ENCODE measurements at places on chromosomes 4 and X.

GRCh38 chr4:85475631-85476233 is 782 bp downstream of the ARHGAP24 start:
- peak; percentile 42 for DNase-seq
- H3K27me3 ChIP-seq = no peaks in the 10 kb centered on the region
- H3K36me3 ChIP-seq = no peaks in the 10 kb centered on the region
- peak overlapping the region; percentile 50 for H3K27ac ChIP-seq
- H3K4me3 ChIP-seq = peak overlapping the region; percentile 56

- no peak overlapping the region for H3K27ac ChIP-seq
- H3K36me3 ChIP-seq = no peaks in the 10 kb centered on the region
- H3K4me1 ChIP-seq = no peaks in the 10 kb centered on the region
- no peak overlapping the region for H3K4me3 ChIP-seq
- H3K27me3 ChIP-seq = no peaks in the 10 kb centered on the region
- DNase-seq = no peak
Observed at GRCh38 chrX:87961471-87961870, 443.9 kb downstream of the KLHL4 start.

DNA sequence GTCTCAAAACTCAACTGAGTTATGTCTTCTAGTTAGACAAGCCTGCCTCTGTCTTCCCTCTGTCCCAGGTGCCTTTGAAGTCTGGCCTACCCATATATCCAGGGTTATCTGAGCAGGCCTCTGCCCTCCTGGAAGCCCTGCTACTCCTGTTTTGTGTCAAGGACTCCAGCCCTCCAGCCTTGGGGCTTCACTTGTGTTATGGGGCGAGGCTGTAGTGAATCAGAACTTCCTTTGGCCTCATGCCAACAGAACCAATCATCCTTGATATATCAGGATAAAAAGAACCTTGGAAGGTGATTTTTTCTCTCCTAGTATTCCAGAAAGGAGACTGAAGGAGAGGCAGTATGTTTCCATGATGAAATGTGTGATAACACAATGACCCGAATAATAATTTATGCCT is 8.9 kb upstream of the ADGRG4 start:
- no peaks in the 10 kb centered on the region for H3K27me3 ChIP-seq
- no peak overlapping the region for H3K4me3 ChIP-seq
- DNase-seq = no peak
- H3K4me1 ChIP-seq = no peaks in the 10 kb centered on the region
- H3K27ac ChIP-seq = no peak overlapping the region

GRCh38 chr4:94400191-94400590 is 51.6 kb upstream of the PDLIM5 start:
- DNase-seq = no peak
- no peaks in the 10 kb centered on the region for H3K36me3 ChIP-seq
- H3K4me1 ChIP-seq = no peaks in the 10 kb centered on the region
- H3K4me3 ChIP-seq = no peak overlapping the region
- H3K27me3 ChIP-seq = no peaks in the 10 kb centered on the region

DNA sequence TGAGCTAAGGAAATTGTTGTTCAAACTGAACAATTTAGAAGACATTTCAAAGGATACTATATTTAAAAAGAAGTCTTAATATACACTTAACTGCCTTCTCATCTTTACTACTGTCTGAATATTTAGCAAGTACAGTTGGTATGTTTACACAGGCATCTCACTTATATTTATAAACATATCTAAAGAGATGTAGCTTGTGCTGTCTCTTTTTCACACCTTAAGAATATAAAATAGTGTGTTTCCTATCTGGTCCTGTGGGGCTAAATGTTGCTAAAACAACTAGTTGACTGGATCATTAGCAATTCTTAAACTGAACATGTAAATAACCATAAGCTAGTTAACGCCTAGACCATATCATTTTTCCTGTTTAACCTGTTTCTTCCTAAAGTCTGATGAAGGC is 336.3 kb downstream of the PPP3CA start:
- no peaks in the 10 kb centered on the region for H3K27me3 ChIP-seq
- no peaks in the 10 kb centered on the region for H3K36me3 ChIP-seq
- H3K27ac ChIP-seq = no peak overlapping the region
- DNase-seq = no peak
- no peak overlapping the region for H3K4me3 ChIP-seq

DNA sequence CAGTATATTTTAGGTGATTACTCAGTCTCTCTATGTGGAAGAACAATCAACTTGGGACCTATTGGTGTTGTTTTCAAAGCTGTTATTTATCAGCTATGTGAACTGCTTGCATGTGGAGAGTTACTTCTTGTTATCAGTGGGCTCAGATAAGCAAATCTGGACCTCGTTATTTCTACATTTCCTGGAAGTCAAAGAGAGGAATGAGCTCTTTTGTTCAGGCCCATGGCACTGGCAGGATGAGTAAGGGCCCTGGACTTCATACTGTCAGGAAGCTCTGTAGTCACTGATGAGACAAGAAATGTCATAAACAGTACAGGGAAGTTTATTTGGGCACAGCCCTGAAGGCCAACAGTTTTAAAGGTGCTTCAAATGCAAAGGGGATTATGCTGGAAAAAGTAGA is 760.6 kb upstream of the EPHA5 start:
- H3K4me1 ChIP-seq = no peaks in the 10 kb centered on the region
- DNase-seq = no peak
- H3K36me3 ChIP-seq = no peaks in the 10 kb centered on the region
- no peaks in the 10 kb centered on the region for H3K27me3 ChIP-seq
- H3K27ac ChIP-seq = no peak overlapping the region
- H3K4me3 ChIP-seq = no peak overlapping the region

- H3K27me3 ChIP-seq = no peaks in the 10 kb centered on the region
- H3K36me3 ChIP-seq = no peaks in the 10 kb centered on the region
- no peak for DNase-seq
- H3K27ac ChIP-seq = no peak overlapping the region
- no peaks in the 10 kb centered on the region for H3K4me1 ChIP-seq
- H3K4me3 ChIP-seq = no peak overlapping the region
Observed at GRCh38 chrX:23855569-23855968, 52.2 kb downstream of the APOO start.
